Transverse colon (tissue), 4 donors: ENCODE measurements at places on chromosomes 3 and 15. TPM values are rescaled to one million over a fixed set of nuclear protein-coding genes. Genes with fewer than 3 reads are reported as not detected.
A peak's percentile ranks its signal among the peaks of the same experiment; 100 is the strongest.

DNA sequence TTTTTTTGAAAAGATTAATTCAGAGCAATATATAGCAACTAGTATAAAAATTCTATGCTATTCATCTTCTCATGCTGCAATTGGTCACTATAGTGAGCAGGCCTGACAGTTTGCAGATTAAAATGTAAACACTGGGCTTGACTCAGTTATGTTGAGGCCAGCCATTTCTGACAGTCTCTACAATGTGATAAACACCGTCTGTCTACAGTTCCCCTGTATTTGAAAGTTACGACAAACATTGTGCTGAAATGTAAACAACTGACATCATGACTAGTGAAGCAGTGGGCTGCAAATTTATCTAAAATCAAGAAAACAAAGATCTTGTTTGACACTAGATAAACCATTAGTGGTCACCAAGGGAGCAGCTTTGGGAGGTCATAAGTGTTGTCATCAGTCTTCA lies 197.4 kb downstream of the ISL2 start:
- peak overlapping the region; percentile 43 for H3K27ac ChIP-seq
- no peaks in the 10 kb centered on the region for H3K36me3 ChIP-seq
- no peaks in the 10 kb centered on the region for H3K27me3 ChIP-seq
- no peak overlapping the region for H3K4me3 ChIP-seq
- H3K4me1 ChIP-seq: peaks cover 5% of the 10 kb centered on the region
- DNase-seq: no peak

DNA sequence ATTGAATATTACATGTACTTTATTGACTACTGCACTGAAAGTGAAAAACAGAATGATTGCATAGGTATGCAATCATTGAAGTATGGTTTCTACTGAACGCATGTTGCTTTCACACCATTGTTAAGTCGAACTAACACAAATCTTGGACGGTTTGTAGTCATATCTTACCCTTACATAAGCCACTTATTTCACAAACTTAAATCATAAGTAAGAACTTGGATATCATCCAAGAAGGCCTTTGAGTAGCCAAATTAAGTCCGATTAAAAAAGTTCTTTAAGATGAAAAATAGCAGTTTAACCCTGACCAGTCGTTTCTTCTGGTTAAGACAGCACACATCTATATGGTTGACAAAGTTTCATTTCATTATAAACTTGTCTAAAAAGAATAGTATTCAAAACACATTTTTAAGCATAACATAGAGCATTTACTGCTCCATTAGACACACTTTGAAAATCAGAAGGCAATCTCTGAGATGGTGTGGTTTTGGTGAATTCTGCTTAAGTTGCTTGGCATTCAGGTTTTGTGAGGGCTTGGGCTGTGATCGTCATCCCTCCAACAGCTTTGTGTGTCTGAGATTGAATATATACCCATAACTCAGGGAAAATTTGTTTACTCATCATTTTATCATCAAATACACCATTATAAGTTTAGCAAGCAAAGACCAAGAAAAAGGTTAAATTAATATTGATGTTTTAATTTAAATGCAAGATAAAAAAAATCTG lies 92.2 kb downstream of the NFKBIZ start:
- peaks cover 7% of the 10 kb centered on the region for H3K4me1 ChIP-seq
- DNase-seq: no peak
- H3K4me3 ChIP-seq: no peak overlapping the region
- H3K27ac ChIP-seq: no peak overlapping the region
- H3K27me3 ChIP-seq: no peaks in the 10 kb centered on the region
- H3K36me3 ChIP-seq: no peaks in the 10 kb centered on the region

- H3K27ac ChIP-seq: no peak overlapping the region
- no peak for DNase-seq
- no peaks in the 10 kb centered on the region for H3K27me3 ChIP-seq
- H3K36me3 ChIP-seq: no peaks in the 10 kb centered on the region
Observed at GRCh38 chr3:153970741-153971347, 150.3 kb upstream of the ARHGEF26 start.

GRCh38 chr3:176650478-176650877 lies 546.8 kb downstream of the TBL1XR1 start:
- DNase-seq: no peak
- H3K27ac ChIP-seq: no peak overlapping the region
- no peaks in the 10 kb centered on the region for H3K4me1 ChIP-seq
- no peak overlapping the region for H3K4me3 ChIP-seq
- no peaks in the 10 kb centered on the region for H3K27me3 ChIP-seq
- no peaks in the 10 kb centered on the region for H3K36me3 ChIP-seq

GRCh38 chr3:177234121-177234520 lies 36.8 kb upstream of the TBL1XR1 start:
- no peaks in the 10 kb centered on the region for H3K4me1 ChIP-seq
- no peaks in the 10 kb centered on the region for H3K36me3 ChIP-seq
- no peaks in the 10 kb centered on the region for H3K27me3 ChIP-seq
- no peak overlapping the region for H3K27ac ChIP-seq
- H3K4me3 ChIP-seq: no peak overlapping the region

DNA sequence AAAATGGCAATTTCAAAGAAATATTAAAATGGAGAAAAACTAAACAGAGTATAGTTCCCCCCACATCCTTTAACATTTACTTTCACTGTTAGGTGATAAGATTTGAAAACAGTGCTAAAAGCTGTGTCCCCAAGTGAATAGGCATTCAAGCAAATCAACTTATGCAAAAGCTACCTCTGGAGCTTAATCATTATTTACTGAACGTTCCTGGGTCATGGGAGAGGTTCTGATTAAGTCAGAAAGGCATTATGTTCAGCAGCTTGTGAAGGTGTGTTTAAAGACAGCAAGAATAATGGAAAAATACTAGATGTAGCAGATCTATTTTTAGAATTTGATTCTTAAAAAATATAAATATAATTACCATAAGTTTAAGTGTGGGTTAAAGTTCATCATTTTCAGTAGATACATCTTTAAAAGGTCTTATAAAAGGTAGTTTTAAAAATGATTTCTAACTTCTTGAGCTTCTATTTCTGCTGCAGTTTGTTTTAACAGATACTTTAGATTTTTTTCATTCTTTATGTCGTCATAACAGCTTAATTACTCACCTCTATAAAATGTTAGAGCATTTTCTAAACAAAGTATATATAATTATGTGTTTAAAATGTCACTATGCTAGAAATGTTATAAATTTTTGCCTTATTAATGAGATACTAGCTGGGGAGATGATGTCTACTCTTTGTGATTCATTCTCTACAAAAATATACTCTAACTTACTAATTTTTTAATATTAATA lies 127.9 kb downstream of the MITF start:
- peak overlapping the region; percentile 39 for H3K27ac ChIP-seq
- H3K27me3 ChIP-seq: no peaks in the 10 kb centered on the region
- no peak overlapping the region for H3K4me3 ChIP-seq
- H3K36me3 ChIP-seq: no peaks in the 10 kb centered on the region

DNA sequence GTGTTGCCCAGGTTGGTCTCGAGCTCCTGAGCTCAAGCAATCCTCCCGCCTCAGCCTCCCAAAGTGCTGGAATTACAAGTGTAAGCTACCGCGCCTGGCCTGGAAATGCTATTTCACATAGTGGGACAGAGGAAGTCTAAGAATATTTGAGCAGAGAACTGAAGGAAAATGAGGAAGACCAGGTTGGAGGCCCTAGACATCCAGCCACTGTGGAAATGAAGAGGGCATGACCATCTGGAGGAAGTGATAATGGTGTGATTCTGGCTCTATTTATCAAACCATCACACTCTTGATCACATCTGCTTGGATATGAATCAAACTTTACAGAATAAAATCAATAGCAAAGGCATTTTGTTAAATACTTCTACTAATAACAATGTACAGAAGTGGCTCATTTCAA lies 65.9 kb upstream of the ARHGEF3 start:
- no peaks in the 10 kb centered on the region for H3K27me3 ChIP-seq
- no peaks in the 10 kb centered on the region for H3K36me3 ChIP-seq
- H3K4me1 ChIP-seq: no peaks in the 10 kb centered on the region
- DNase-seq: no peak

FANCD2OS gene
- total RNA-seq: not detected

MASP1 gene
- 8.7 TPM for total RNA-seq

HTR3E gene
- total RNA-seq: 0.80 TPM
